Subcutaneous adipose tissue (tissue), 4 donors: ENCODE measurements at places on chromosomes 1 and 21. TPM values are rescaled to one million over a fixed set of nuclear protein-coding genes. Genes with fewer than 3 reads are reported as not detected.

Gene CRYAA
- not detected for total RNA-seq

Gene TTC4
- total RNA-seq = 22.1 TPM

Gene MXRA8
- 175 TPM for total RNA-seq

Gene THEM5
- total RNA-seq = not detected

Gene COA7
- 11.9 TPM for total RNA-seq

Gene LCE3D
- total RNA-seq = not detected

Gene RXRG
- total RNA-seq = 0.17 TPM

Gene OR2T11
- total RNA-seq = not detected

Gene GBP6
- not detected for total RNA-seq

Gene RGS16
- 0.85 TPM for total RNA-seq

Gene AKR7A3
- total RNA-seq = 2.4 TPM

Gene F11R
- 133 TPM for total RNA-seq
